ENCODE measurements at places on chromosomes 4 and X. TPM values are rescaled to one million over a fixed set of nuclear protein-coding genes. Genes with fewer than 3 reads are reported as not detected.

The TMPRSS11A gene
- not detected for total RNA-seq

The ANXA3 gene
- 0.31 TPM for total RNA-seq

The CFAP99 gene
- not detected for total RNA-seq

The DMRTC1B gene
- total RNA-seq, result not detected

The FGF13 gene
- total RNA-seq, result not detected

The AFP gene
- total RNA-seq, result not detected

The SLC9B1 gene
- 0.59 TPM for total RNA-seq

The KLHL4 gene
- total RNA-seq, result 0.11 TPM

The NUDT10 gene
- total RNA-seq, result 1.2 TPM

The SRPX gene
- not detected for total RNA-seq

The MAGEC3 gene
- not detected for total RNA-seq

The MTMR8 gene
- 3.9 TPM for total RNA-seq

The DCAF12L1 gene
- total RNA-seq, result not detected

The C4orf51 gene
- not detected for total RNA-seq

The PHEX gene
- 32.6 TPM for total RNA-seq
